ENCODE measurements at places on chromosomes 4 and X.

DNA sequence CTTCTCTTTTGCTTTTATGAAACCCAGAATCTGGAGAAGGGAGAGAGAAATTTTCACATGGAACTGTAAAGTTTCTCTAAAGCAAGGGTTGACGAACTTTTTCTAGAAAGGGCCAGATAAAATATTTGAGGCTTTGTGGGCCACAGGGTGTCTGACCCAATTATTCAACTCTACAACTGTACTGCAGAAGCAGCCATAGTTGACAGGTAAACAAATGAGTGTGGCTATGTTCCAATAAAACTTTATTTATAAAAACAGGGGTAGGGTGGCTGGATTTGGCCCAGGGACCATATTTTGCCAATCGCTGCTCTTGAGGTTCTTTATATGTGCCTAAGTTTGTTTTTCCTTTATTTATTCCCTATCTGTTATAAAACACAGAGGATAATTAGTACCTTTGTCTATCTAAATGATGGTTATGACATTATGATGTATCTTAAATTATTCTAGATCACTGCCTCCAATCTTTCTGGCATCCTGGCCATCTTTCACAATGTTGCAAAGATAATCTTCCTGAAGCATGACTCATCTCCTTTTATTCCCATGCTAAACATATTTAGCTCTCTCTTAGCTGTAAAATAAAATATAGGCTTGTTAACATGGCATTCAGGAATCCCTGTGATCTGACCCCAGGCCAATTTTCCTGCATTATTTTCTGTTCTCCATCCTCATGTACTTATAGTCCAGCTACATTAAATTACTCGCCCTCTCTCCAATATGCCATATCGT lies 106.8 kb upstream of the CBLL2 start:
- no peak for DNase-seq

- no peak for DNase-seq
Observed at GRCh38 chr4:20572976-20573375, 127.3 kb upstream of the PACRGL start.

- no peak for DNase-seq
Observed at GRCh38 chrX:118353081-118353850, 7.4 kb downstream of the WDR44 start.

DNA sequence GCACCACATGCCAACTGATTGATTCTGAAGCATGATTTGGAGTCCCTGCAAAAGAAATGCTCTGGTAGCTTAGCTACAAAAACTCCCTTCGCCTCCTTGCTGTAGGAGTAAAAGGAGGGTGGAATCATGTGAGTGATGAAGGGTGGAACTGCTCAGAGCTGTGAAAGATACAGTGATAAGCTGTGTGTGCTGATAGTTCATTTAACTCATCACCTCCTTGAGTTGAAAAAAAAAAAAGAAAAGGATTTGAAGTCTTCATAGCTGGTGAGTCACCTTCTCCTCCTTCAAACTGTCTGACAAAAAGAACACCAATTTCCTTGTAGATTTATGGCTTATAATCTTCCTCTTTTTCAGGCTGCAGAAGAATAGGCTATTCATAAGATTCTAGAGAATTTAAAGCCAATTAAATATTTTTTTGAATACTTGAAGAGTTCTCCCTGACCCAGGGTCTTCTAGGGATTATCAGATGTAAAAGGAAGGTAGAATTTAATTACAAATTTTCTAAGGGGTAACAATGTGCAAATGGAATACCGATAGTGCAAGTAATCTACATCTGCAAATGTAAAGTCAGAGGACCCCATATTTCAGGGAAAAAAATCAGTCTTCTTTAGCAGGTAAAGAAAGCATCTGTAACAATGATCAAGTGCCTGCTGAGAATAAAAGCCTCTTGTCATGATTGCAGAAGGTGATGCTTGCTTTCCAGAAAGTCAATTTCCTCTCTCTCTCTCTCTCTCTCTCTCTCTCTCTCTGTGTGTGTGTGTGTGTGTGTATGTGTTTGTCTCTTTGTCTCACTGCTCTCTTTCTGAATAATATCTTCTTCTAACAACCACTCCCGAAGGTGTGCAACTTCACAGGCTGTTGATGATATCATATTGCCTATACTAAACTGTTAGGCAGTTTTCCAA lies 208.8 kb upstream of the VEGFC start:
- no peak for DNase-seq

DNA sequence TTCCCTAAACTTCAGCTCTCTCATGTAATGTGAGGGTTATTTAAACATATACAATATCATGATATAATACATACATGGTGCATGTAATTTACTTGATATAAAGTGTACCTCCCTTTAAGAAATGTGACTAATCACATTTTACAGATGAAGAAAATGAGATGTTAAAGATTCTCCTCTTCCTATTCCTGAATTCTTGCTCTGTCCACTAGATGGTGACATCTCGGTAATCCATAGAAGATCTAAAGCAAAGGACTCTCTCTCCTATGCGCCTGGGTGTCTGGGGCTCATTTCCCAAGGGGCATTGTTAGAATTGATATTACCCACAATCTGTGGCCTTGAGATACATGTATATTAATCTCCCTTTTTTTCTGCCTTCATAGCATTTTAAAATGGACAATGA lies 804.9 kb downstream of the RAB28 start:
- no peak for DNase-seq

- no peak for DNase-seq
Observed at GRCh38 chrX:124033821-124034220, 72.3 kb downstream of the STAG2 start.

DNA sequence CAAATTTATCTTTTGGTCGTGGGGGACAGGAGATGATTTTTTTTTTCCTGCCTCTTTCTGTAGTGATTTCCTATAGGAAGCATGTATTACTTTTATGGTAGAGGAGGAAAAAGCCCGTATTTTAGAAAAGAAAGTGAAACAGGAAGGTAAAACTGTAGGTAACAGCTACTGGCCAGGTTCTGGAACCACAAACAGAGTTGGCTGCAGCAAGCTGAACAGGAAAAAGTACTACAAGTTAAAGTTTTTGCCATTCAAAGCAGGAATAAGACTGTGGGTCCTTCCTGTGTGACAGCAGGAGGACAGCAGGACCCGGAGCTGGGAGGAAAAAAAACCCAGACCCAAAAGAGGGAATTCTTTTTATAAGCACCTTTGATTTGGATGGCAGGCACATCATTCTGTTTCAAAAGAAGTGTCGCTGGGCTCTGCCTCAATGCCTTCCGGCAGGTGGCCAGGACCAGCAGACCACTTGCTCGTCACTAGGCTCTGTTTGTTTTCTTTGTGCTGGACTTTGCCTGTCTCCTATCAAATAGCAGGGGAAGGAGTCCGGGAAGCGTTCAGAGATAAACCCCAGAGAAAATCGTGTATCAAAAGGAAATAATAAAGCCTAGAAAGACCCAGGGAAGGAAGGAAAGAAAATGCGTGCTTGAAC lies 277.9 kb downstream of the ADGRA3 start:
- no peak for DNase-seq

DNA sequence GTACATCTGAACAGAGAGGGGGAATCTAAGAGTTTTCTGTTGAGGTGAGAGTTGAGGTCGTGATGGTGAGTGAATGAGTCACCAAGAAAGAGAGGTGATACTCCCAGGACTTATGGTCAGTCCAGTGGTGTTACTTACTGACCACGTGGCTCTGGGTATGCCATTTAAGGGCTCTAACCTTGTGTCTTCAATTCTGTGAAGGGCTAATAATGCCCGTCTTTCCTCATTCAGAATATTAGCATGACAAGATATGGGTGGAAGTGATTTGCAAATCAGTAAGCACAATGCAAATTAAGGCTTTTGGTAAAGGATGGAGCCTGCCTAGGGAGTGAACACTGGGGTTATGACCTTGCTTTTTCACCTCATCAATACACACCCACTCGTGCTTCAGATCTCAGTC lies 75.2 kb downstream of the COQ2 start:
- DNase-seq, result no peak

DNA sequence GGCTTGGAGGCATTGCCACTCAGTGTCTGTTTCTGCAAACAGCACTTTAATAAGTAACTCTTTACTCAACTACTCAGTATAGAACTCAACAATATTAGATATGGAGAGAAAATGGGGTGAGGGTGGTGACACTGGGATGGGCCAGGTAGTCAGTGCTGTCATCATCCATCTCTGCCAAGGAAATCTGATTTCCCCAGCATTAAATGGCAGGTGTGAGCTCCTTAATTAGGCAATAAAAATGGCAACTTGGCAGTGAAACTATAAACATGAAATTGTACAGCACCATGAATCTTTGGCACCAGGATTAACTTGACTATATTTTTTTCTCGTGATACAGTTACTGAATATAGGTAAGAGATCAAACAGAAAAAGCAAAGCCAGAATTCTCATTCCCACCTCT lies 146.2 kb downstream of the GLRA2 start:
- peak; percentile 61 for DNase-seq

DNA sequence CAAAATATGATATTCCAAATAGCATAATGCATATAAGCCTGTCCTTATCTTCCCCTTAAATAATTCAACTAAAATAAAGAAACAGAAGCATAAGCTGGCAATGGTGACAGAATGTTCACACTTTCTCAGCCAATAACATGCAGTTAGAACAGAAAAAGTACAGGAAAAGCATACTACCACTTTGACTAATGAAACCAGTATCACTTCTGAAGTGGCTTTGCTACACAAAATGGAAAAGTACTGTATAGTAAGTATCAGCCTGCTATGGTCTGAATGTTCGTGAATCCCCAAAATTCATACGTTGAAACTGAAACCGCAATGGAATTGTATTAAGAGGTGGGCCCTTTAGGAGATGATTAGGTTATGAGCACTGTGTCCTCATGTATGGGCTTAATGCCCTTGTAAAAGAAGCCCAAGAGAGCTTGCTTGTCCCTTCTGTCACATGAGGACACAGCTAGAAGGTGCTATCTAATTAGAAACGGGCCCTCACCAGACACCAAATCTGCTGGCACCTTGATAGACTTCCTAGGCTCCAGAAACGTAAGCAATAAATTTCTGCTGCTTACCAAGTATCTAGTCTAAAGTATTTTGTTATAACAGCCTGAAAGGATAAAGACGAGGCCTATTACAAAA lies 102.6 kb downstream of the PRDM5 start:
- no peak for DNase-seq

DNA sequence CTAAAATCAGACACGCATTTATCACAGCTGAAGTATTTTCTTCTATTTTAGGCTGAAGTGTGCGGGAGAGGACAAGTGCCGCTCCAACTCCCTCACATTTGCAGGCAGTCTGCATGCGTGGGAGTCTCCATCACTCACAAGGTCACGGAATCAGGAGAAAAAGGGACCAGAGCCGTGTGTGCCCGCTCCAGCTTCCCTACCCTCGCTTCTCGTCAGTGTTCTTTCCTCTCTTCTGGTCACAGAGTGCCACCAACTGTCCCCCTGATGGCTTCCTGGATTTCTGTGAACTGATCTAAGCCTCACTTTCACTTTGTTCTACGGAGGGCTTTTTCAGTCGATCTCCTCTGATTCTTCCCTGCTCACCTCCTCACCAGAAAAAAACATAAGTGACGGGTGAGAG lies 407.4 kb upstream of the AADAT start:
- DNase-seq, result no peak

GRCh38 chrX:50671661-50672060 lies 142.3 kb downstream of the SHROOM4 start:
- no peak for DNase-seq

- no peak for DNase-seq
Observed at GRCh38 chr4:101019313-101019712, 328.0 kb downstream of the PPP3CA start.

DNA sequence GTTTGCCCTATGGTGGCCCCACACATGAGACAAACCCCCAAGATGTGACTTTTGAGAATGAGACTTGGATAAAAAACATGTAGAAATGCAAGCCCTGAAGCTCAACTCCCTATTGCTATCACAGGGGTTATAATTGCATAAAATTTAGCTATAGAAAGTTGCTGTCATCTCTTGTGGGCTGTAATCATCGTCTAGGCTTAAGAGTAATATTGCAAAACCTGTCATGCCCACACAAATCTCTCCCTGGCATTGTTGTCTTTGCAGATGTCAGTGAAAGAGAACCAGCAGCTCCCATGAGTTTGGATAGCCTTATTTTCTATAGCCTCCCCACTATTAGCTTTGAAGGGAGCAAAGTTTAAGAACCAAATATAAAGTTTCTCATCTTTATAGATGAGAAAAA lies 14.6 kb downstream of the ALB start:
- no peak for DNase-seq

DNA sequence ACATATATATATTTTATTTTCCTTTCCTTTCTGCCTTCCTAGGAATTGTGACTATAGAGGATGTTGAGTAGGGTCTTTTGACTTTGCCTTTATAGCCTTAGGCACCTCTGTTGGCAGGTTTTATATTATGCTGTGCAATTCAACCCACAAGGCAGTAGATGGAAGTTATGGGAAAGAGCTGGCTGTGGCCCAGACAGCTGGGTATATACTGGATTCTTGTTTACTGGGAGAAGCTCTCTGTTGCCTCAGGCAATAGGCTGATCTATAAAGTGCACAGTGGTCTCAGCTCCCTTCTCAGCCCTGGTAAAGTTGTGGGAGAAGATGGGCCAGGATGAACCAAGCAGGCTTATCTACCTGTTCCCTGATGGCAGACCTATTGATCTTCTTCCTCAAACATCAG lies 342.0 kb downstream of the GBA3 start:
- no peak for DNase-seq

- no peak for DNase-seq
Observed at GRCh38 chr4:65367306-65367705, 303.0 kb downstream of the EPHA5 start.
